Tibial artery (tissue), 4 donors: ENCODE measurements at places on chromosomes 16 and 17.

DNA sequence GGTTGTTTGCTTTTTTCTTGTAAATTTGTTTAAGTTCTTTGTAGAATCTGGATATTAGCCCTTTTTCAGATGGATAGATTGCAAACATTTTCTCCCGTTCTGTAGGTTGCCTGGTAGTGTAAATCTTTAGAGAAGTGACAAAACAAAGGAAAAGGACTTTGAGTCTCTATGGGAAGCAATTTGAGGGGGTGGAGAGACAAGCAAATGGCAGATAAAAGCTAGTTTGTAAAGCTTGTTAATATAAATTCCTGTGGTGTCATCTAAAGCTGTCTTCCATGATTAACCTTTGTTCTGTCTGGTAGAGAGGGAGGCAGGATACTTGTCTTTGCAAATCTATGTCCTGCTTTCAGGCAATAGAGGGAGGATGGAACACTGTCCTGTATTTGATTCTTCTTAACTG is 40.6 kb upstream of the CACNG4 start:
- DNase-seq: no peak

- DNase-seq: no peak
These were observed 12.3 kb downstream of the PLXDC1 start for GRCh38 chr17:39139161-39139511.

GRCh38 chr16:47019568-47019967 is 46.1 kb upstream of the DNAJA2 start:
- DNase-seq: no peak

GRCh38 chr17:63344383-63344782 is 101.7 kb downstream of the CYB561 start:
- DNase-seq: no peak

DNA sequence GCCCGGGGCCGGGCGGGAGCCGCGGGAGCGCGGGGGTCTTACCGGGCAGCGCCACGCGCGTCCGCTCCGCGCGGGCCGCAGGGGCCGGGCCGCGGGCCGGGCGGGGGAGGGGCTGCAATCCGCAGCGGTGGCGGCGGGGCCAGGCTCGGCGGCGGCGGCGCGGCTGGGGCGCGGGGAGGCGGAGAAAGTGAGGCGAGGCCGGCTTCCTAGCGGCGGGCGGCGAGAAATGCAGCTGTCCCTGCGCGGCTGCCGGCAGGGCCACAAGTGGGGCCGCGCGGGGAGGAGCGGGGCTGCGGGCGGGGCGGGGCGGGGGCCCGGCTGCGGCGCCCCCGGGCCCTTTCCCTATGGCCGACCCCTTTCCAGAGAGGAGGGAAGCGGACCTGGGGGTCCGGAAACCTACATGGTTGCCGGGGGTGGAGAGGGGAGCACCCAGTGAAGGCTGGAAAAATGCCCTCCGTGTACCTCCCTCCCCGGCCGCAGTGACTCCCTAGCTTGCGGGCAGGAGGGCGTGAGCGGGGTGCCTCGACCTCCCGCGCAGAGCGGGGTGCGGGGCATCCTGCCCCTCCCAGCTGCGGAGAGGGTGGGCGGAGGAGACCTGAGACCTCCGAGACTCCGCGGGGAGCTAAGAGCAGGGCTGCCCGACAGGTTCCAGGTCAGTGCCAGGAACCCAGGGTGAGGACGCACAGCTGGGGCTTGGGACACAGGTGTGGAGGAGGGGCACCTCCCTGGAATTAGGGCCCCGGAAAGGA is at the start of gene CUEDC1:
Gene CUEDC1, minus strand, starts transcription at position 230 of the 749 bp plus-strand sequence. CDS start 69,848 bp downstream, outside the sequence.
- DNase-seq: peak; percentile 88

- no peak for DNase-seq
These were observed 24.0 kb downstream of the TAT start for GRCh38 chr16:71552698-71553503.

DNA sequence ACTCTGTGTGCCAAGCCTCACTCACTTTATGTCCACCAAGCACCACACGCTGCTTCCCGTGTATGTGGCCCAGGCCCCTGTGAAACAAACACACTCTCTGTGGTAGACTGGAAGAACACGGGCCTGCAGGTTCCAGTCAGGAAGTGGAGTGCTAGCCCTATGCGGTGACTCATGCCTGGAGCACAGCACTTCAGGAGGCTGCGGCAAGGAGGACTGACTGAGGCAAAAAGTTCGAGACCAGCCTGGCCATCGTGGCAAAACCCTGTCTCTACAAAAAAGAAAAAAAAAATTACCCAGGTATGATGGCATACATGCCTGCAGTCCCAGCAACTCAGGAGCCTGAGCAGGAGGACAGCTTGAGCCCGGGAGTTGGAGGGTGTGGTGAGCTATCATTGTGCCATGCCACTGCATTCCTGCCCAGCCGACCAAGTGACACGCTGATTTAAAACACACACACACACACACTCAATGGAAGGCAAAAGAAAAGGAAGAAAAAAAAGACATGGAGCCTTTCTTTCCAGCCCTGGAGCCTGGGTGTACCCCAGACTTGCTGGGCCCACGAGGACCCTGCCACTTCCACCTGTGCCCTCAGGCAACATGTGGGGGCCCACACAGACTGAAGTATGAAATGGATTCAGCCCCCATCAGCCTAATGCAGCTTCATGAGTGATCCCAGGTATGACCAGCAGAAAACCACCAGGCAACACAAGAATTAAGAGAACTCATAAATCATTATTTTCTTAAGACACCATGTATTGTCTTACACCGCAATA is 126.6 kb downstream of the ANKRD11 start:
- DNase-seq: no peak

DNA sequence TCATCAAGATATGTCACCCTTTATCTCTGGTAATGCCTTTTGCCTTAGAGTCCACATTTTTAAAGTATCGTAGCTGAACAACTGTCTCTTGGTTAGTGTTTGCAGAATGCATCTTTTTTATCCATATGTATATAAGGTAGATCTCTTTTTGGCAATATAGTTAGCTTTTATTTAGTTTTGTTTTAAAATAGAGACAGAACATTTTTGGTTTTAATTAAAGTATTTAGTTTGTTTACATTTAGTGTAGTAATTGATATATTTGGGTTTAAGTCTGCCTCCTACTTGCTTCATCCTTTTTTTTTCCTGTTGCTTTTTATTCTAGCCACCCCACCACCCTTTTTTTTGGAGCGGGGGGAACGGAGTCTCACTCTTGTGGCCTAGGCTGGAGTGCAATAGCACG is 184.6 kb upstream of the CHMP6 start:
- no peak for DNase-seq

DNA sequence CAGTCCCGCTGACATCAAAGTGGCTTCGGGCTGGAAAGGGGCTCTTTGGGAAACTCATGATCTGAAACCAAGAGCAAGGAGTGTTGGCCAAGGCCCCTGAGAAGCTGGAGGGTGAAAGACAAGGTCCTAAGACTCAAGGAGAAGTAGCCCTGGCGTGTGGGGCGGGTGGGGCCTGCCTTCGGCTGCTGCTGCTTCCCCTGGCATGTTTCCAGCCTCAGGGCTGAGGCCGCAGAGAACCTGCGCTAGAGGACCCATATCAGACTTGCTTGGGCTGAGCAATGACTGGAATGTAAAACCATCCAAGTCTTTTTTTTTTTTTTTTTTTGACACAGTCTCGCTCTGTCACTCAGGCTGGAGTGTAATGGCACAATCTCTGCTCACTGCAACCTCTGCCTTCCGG is 67.5 kb upstream of the GCSH start:
- DNase-seq: no peak

DNA sequence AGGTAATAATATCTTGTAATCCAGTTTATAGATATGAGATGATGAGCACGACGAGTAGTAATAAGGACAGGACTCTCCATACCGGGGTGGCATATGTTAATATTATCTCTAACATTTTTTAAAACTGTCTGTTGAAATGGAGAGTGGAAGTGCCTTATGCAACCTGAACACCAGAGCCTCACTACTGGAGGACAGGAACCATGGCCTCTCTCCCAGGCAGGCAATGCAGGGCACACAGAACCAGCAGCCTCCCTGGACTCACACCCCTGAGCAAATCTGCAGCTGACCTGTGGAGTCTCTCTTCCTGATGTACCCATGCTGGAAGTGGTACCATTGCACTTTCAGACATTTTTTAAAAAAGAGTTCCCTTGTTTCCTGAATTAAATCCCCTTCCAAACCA is 55.2 kb upstream of the ERN1 start:
- no peak for DNase-seq

GRCh38 chr16:87236516-87237115 is 80.6 kb downstream of the C16orf95 start:
- peak; percentile 25 for DNase-seq

- DNase-seq: no peak
These were observed 15.1 kb upstream of the CIBAR2 start for GRCh38 chr16:85127379-85127723.

DNA sequence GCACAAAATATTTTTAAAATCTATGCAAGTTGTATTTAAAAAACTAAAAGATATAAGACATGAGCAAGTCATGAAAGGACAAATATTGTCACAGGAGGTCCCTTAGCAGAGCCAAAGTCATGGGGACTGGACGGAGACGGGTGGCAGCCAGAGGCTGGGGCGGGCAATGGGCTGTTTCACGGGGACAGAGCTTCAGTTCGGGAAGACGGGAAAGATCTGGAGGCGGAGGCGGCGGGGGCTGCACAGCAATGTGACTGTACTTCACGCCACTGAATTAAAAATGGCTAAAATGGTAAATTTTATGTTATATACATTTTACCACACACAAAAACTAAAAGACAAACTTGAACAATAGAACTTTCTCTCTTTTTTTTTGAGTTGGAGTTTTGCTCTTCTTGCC is 60.0 kb upstream of the METRNL start:
- no peak for DNase-seq

DNA sequence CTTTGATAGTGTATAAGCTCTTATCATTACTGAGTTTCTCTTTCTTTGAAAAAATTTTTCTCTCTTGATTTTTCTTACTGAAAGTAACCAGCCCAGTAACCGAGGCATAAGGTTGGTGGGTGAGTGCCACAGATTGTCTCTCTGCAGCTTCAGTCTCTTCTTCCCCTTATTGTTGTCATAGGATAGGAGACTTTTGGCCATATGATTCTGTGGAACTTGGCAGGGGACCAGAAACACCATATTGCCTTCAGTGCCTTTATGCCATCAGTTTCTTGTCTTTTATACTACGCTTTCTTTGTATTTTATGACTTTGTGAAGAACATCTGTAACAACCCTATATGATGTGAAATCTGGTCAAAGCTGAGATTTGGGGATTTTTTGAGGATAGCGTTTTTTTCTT is 341.6 kb upstream of the TBX2 start:
- DNase-seq: no peak

DNA sequence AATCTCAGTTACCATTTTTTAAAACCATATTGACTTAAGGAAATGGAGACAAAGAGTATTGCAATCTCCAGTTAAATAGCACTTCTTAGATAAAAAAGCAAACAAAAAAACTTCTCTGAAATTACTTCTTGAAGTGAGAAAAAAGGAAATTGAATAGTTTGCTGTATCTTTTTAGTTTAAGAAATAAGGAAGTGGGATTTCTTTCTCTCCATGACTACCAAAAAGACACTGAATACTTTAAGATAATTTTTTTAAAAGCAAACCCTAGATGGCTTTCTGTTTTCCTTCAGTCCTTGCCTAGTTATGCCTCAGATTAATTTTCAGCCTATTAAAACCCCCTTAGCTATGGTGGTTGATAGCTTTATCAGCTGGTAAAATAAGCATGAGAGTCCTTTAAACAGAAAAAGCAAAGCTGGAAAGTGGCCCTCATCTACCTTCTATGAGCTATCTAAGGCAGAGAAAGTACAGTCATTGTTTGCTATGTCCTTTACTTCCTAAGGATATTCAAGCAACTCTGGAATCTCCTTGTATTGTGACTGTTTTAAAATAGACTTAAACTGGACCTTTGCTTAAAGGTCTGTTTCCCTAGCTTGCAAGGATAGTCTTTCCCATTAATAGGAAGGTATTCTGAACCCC is 28.6 kb downstream of the TPPP3 start:
- DNase-seq: no peak

GRCh38 chr17:27945333-27945616 is 52.1 kb upstream of the LYRM9 start:
- no peak for DNase-seq

DNA sequence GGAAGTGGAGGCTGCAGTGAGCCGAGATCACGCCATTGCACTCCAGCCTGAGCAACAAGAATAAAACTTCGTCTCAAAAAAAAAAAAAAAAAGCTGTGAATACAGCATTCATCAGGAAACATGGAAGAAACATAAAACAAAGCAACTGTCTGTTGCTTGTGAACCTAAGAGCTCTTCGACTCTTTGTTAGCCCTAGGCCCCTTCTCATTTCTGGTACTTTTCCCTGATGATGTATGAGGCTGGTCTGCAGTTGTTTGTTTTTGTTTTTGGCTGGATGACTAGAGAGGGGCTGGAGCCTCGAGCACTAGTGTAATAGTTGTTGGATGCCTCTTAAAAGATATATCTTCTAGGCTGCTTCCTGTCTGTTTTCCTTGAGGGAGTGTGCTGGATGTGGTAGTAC is 113.5 kb downstream of the MAP2K6 start:
- no peak for DNase-seq

DNA sequence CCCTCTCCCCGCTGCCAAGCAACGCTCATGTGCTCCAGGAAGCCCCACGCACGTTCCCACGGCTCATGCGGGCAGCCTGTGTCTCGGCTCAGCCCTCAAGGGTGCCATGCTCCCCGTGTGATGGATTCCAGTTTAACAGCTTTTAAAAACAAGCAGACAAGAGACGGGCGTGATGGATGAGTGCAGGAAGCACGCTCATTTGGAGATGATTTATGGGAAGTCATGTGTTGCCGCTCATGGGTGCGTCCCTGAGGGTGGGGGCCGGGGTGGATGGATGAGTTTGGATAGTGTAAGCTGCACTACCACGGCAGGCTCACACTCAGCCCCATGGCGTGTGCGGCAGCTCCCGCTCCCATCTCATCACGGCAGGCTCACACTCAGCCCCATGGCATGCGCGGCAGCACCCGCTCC is 132.8 kb downstream of the RBFOX3 start:
- no peak for DNase-seq

DNA sequence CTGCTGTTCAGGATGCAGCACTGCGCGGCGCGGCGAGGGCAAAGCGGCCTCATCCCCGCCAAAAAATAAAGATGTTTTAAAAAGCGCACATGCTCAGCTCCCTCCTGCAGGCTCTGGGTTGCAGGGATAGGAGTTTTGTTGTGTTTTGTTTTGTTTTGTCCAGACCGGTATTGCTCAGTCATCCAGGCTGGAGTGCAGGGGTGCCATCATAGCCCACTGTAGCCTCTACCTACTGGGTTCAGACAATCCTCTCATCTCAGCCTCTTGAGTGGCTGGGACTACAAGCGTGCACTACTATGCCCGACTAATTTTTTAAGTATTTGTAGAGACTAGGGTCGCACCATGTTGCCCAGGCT is 636 bp downstream of the WWOX start:
- no peak for DNase-seq
